ENCODE measurements at places on chromosomes 16 and 17.

DNA sequence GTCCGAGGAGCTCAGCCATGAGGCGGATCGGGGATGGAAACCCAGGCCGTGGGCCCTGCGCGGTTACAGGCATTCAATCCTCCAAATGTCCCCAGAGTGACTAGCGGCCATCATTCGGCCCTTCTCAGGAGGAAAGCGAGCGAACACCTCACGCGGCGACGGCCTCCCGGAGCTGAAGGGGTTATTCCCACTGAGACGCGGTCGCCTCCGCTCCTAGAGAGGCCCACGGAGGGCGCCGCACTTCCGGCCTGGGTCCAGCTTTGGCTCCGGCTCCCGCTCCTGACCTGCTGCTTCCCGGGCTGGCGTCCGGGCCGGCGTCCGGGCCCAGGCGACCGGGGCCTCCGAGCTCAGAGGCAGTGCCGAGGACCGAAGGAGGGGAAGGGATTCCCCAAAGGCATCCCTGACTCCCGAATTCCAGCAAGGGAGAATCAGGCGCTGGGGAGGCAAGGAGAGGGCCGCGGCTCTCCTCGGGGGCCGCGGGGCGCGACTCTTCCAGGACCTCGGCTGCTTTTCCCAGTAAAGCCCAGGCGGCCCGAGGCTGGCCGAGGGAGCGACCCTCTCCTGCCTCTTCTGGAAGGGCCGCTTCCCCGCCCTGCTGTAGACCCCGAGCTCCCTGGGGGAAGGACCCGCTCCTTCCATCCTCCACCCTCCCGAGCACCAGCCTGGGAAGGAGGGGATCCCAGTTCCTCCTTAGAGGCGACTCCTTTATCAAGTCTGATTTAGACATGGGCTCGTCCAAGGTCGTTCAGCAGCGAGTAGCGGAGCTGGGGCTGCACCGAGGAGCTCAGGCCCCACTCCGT lies 18.6 kb upstream of the ZNF629 start:
- DNase-seq: no peak

DNA sequence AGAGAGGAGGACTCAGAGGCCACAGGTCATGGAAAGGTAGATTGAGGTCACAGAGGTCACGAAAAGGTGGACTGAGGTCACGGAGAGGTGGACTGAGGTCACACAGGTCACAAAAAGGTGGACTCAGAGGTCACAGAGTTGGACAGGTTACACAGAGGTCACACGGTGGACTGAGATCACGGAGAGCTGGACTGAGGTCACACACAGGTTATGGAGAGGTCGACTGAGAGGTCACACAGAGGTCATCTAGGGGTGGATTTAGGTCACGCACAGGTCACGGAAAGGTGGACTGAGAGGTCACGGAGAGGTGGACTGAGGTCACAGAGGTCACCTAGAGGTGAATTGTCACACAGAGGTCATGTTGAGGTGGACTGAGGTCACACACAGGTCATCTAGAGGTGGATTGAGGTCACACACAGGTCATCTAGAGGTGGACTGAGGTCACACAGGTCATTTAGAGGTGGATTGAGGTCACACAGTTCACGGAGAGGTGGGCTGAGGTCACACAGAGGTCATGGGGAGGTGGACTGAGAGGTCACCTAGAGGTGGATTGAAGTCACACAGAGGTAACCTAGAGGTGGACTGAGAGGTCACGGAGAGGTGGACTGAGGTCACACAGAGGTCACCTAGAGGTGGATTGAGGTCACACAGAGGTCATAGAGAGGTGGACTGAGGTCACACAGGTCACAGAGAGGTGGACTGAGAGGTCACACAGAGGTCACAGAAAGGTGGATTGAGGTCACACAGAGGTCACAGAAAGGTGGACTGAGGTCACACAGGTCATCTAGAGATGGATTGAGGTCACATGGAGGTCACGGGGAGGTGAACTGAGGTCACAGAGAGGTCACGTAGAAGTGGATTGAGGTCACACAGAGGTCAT lies 26.7 kb upstream of the JPT2 start:
- no peak for DNase-seq

- no peak for DNase-seq
Measured at GRCh38 chr17:33615861-33616260, 322.8 kb upstream of the ASIC2 start.

DNA sequence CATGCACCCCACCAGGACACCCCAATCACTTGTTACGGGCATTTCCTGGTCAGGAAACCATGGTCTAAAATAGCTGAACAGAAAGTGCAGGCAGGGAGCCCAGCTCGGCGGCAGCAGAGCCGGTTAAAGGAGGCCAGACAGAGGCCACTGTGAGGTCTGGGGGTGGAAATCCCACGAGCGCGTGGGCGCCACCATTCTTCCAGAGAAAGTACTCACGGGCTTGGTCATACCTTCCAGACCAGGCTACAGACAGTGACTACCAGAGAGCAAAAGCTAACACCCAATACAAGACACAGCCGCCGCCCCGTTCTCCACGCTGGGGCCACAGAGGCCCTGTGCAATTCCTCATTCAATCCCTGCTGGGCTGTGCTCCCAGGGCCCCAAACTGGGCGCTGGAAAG lies 11.9 kb downstream of the CEP131 start:
- no peak for DNase-seq

DNA sequence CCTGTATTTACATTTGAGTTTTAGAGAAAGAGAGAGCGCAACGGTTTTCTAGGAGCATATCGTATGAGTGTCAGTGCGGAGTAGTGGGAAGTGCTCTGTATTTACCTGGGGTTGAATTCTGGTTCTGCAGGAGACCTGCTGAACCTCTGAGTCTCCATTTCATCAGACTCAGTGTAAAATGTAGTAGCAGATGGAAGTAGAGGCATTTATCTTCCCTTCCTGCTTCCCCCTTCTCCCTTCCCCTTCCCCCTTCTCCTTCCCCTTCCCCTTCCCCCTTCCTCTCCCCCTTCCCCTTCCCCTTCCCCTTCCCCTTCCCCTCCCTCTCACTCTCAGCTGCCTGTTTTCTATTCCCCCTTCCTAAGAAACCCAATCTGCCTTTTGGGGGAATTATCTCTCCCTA lies 426.9 kb downstream of the NPIPA7 start:
- DNase-seq: no peak

DNA sequence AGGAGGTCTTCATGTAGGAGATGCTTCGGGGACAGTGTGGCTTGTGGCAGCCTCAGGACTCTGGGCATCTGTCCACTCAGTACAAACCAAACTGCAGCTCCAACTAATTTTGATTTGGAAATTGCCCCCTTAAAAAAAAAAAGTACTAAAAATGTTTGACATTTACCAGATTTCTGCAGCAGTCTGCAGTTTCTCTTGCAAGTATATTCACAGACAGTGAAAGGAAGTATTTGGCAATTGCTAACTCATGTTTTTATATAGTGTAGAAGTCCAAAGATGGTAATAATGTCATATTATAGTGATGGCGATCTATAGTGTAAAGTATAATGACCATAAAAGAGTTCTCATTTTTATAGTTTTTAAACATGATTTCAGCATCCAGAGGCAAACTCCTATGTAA lies 218.6 kb downstream of the PRKCA start:
- DNase-seq: no peak

DNA sequence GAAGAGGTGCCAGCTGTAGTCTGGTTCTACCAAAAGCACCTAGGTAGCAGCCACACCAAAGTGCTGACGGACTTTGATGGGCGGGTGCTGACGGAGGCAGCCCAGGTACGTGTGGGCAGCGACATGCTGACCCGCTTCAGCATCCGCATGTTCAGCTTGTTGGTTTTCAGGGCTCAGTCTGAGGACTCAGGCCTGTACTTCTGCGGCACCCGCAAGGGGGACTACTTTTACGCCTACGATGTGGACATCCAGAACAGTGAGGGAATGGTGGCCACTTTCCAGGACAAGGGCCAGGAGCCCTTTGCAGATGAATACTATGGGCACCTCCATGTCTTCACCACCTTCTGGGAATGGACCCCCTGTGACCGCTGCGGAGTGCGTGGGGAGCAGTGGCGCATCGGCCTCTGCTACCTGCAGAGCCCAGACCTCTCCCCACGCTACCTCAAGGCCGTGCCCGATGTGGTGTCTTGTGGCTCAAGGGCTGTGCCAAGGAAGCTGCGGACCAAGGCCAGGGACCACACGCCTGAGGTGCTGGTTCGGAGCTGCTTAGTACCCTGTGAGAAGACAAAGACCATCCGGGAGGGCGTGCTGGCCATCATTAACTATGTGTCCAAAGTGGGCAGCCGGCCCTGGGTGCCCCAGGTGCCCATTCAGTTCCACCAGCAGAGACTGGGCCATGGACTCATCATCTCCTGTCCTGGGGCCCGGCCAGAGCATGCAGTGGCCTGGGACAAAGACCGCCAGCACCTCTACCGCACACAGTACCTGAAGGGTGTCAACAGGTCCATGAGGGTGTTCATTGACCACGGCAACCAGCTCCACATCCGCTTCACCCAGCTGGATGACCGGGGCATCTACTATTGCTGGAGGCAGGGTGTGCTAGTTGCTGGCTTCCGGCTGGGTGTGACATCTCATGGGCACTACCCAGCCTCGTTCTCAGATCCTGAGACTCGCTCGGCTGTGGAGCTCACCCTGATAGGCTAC lies 5.0 kb upstream of the EFTUD2 start:
- DNase-seq: no peak

- no peak for DNase-seq
Measured at GRCh38 chr16:19991614-19992013, 82.1 kb downstream of the GPR139 start.

GRCh38 chr16:50592996-50593395 lies 44.8 kb downstream of the NKD1 start:
- no peak for DNase-seq

DNA sequence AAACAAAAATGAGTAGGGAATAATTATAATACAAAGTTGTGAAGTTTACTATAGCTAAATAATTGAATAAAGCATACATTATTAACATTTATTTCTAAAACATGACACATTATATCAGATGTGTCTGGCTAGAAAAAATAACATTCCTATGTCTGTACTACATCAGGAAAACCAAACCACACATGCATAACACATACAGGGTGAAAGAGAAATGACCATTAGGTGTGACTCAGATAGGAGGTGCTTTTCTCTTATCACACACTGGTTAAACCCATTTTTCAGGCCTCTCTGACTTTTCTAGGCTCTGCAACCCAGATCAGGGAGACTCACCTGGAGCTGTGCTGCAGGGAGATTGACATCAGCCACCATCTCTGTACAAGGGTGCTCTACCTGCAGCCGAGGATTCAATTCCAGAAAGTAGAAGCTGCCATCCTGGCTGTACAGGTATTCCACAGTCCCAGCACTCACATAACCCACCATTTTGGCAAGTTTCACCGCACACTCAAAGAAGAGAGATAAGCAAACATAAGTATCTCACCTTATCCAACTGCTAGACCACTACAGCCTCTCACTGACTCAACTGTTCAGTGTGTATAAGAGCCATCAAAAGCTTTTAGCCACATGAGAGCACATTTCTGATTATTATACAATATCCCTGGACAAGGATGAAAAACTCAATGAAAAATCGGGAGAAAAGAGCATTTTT lies 116.6 kb upstream of the C17orf78 start:
- DNase-seq: no peak

- no peak for DNase-seq
Measured at GRCh38 chr17:8154608-8155155, 2.5 kb upstream of the PER1 start.

GRCh38 chr17:72514891-72515290 lies 394.1 kb downstream of the SOX9 start:
- DNase-seq: no peak

DNA sequence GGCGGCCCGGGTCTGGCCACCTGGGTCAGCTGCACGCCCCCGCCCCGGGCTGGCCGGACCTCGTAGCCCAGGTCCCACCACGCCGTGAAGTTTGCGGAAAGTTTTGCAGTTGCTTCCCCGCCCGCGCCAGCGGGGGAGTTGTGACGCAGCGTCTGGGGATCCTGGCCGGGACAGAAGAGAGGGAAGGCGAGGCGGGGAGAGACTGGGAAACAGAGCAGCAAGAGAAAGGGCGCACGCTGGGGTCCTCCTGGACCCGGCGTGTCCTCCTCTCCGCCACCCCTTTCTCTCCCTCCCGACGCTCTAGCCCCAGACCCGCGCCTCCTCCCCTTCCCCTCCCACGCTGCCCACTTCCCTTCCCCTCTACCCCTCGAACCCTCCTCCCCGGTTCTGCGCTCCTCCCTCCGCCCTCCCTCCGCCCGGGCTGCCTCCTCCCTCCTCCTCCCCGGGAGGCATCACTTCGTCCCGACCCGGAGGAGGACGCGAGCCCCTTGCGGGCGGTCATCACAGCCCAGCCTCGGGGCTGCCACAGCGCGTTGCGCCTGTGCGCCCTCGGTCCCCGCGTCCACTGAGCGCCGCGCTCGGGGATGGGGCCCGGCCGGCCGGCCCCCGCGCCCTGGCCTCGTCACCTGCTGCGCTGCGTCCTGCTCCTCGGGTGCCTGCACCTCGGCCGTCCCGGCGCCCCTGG lies at the start of gene MRC2:
Gene MRC2 (plus strand): TSS at position 452 of the 685 bp plus-strand sequence. CDS start 133 bp downstream, at position 585.
- peak; percentile 66 for DNase-seq

GRCh38 chr16:85088570-85089199 lies 23.6 kb downstream of the CIBAR2 start:
- DNase-seq: no peak

- no peak for DNase-seq
Measured at GRCh38 chr16:19363740-19364139, 53.9 kb upstream of the TMC5 start.

- no peak for DNase-seq
Measured at GRCh38 chr17:70912716-70913485, 743.6 kb downstream of the KCNJ2 start.

DNA sequence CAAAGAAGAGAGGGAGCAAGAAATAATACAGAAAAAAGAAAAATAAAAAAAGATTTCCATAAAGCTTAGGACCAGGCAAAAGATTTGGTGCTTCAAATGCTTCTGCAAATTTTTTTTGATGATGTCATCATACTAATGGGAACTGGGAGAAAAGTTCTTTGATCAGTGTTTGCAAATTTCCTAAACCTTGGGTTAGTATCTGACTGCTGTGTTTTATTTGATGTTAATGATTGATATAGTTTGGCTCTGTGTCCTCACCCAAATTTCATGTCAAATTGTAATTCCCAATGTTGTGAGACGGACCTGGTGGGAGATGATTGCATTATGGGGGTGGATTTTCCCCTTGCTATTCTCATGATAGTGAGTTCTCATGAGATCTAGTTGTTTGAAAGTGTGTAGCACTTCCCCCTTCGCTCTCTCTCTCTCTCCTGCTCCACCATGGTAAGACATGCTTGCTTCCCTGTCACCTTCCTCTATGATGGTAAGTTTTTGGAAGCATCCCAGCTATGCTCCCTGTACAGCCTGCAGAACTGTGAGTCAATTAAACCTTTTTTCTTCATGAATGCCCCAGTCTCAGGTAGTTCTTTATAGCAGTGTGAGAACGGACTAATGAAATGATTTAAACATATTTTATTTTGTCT lies 72.6 kb downstream of the TMEM100 start:
- no peak for DNase-seq

GRCh38 chr16:68825427-68825826 lies 17.9 kb upstream of the TANGO6 start:
- DNase-seq: no peak

DNA sequence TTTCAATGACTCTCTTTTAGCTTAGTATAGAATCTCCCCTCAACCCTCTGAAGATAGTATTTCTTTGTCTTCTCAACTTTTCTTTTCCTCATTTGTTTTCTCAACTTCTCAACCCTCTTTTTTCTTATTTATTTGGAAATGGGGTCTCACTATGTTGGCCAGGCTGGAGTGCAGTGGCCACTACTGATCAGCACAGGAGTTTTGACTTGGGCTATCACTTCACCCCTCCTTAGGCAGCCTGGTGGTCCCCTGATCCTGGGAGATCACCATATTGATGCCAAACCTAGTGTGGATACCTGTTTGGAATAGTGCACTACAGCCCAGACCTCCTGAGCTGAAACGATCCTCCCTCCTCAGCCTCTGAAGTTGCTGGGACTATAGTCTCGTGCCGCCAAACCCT lies 79.8 kb downstream of the PITPNC1 start:
- DNase-seq: no peak

- no peak for DNase-seq
Measured at GRCh38 chr16:929227-930073, 41.3 kb downstream of the LMF1 start.

All from nucleus accumbens (tissue), 56 donors.